ENCODE measurements at places on chromosomes 3 and 15. TPM values are rescaled to one million over a fixed set of nuclear protein-coding genes. Genes with fewer than 3 reads are reported as not detected.

The ADAMTS7 gene
- 11.2 TPM for total RNA-seq

The RETNLB gene
- total RNA-seq = not detected

The ZMYND10 gene
- total RNA-seq = 0.31 TPM

The NPAP1 gene
- not detected for total RNA-seq

The CLEC3B gene
- total RNA-seq = 0.57 TPM

The SLC15A2 gene
- under 0.01 TPM for total RNA-seq

The ABHD17C gene
- 7.5 TPM for total RNA-seq

The TM6SF1 gene
- 19.6 TPM for total RNA-seq

The DET1 gene
- total RNA-seq = 2.5 TPM

The ECE2 gene
- total RNA-seq = not detected

The CSPG5 gene
- 0.16 TPM for total RNA-seq

The CLDN18 gene
- total RNA-seq = not detected

The ZNF385D gene
- total RNA-seq = 3.2 TPM

The GOLGA6A gene
- total RNA-seq = not detected

The AMIGO3 gene
- total RNA-seq = not detected

The KIF15 gene
- total RNA-seq = 11.8 TPM

The ABHD6 gene
- total RNA-seq = 13.3 TPM

The ESYT3 gene
- not detected for total RNA-seq

The ZIC4 gene
- total RNA-seq = not detected

All from bladder microvascular endothelial cell (primary cell).